Heart right ventricle (tissue), 16 donors: ENCODE measurements at places on chromosomes 1 and 21. TPM values are rescaled to one million over a fixed set of nuclear protein-coding genes. Genes with fewer than 3 reads are reported as not detected.

LRRC53 gene
- not detected for total RNA-seq

ERVH48-1 gene
- not detected for total RNA-seq

DNA sequence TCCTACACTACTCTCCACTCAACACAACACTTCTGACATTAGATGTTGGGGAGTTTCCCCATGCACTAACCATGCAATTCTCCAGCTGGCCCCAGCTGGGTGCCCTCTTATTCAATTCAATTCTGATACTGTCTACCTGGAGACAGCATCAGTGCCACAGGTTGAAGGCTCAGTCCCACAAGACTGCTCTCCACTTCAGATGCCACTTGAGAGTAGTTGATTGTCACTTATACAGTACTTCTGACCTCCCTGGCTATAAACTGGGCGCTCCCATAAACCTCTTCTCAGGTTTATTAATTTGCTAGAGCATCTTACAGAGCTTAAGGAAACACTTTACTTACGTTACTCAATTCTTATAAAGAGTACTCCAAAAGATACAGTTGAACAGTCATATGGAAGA, 442.3 kb downstream of the LRRIQ3 start:
- no peak for DNase-seq

GRCh38 chr21:23218667-23219066, 2220.5 kb downstream of the NCAM2 start:
- no peak for DNase-seq

DNA sequence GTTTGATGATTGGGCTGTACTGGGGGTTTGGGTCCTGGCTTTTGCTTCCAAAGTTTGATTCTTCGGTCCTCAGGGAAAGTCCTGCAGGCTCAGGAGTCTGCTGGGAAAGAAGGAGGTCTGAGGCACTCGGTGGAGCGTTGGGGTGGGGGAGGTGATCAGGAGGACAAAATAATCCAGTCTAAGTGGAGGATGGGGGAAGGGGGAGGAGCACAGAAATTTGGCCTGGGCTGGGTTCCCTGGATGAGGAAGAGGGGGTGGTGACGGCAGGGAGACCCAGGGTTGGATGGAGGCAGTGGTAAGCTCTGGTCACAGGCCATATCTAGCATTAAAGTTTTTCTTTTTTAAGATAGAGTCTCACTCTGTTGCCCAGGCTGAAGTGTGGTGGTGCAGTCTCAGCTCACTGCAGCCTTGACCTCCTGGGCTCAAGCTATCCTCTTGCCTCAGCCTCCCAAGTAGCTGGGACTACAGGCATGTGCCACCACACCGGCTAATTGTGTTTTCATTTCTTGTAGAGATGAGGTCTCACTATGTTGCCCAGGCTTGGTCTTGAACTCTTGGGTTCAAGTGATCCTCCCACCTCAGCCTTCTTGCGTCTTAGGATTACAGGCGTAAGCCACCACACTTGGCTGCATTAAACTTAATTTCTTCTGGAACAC, 6.8 kb downstream of the SH2D2A start:
- DNase-seq = no peak

PLPP3 gene
- total RNA-seq = 84.3 TPM

GRCh38 chr1:181554465-181554864, 71.1 kb downstream of the CACNA1E start:
- no peak for DNase-seq

DNA sequence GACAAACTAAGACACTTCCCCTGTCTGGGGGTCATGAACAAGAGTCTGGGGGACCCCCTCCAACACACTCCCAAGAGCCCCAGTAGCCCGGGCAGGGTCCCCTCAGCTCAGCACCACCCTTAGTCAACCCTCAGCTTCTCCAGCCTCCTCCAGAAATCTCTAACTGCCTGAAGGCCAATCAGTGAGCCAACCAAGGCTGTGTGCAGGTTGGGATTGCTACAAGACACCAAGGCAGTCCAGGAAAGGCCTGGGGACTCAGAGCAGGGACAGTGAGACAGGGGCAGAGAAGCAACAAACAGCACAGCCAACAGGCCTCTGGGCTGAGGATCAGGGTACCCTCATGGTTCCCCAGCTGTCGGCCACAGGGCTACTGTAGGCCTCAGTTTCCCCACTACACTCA, 13.3 kb downstream of the SMIM12 start:
- DNase-seq = no peak

DNA sequence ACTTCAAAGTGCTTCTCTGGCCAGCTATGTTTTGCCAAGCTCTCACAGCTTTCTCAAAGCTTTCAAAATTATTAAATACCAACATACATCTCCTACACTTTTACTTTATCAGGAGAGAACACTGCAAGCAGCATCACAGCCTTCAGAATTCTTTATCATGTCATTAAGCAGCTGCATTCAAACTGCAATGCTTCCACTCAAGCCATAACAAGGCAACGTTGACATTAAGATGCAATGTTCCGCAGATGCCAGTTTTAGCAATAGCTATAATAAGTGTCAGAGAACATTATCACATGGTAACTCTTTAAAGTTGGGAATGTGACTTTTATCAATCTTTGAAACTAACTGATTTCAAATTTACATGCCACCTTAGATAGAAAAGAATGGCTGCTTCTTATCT, 91.9 kb downstream of the LRRC53 start:
- no peak for DNase-seq

C8B gene
- not detected for total RNA-seq

DNA sequence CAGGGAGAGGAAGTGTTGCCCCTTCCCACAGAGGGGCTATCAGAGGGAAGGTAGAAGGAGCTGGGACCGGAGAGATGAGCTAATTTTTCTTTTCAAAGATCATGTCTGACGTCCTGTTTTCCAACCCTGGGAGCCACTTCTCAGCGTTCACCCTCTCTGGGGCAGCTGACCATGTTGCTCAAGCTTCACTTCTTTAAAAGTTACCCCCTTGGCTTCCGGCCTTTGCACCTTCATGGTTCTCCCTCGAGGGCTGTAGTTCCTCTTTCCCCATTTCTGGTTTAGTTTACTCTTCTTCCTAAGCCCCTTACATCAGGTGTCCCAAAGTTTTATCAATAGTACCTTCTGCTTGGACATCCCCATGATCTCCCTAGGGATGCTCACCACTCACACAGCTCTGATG, 23.8 kb upstream of the CSF1 start:
- no peak for DNase-seq
